ENCODE measurements at places on chromosomes 5 and 9. TPM values are rescaled to one million over a fixed set of nuclear protein-coding genes. Genes with fewer than 3 reads are reported as not detected.

The CHSY3 gene
- total RNA-seq = 6.8 TPM

The CNTRL gene
- 22.0 TPM for total RNA-seq

The PCDHB2 gene
- 0.23 TPM for total RNA-seq

The TRAF2 gene
- total RNA-seq = 21.5 TPM

The FBN2 gene
- total RNA-seq = 57.4 TPM

The ANKRD34B gene
- not detected for total RNA-seq

The SPATA31D4 gene
- not detected for total RNA-seq

The RMI1 gene
- total RNA-seq = 11.4 TPM

- no peak for DNase-seq
These were observed 20.1 kb downstream of the TTC1 start for GRCh38 chr5:160029004-160029403.

- peak; percentile 72 for DNase-seq
These were observed 48.9 kb downstream of the DAB2IP start for GRCh38 chr9:121700165-121700831.

DNA sequence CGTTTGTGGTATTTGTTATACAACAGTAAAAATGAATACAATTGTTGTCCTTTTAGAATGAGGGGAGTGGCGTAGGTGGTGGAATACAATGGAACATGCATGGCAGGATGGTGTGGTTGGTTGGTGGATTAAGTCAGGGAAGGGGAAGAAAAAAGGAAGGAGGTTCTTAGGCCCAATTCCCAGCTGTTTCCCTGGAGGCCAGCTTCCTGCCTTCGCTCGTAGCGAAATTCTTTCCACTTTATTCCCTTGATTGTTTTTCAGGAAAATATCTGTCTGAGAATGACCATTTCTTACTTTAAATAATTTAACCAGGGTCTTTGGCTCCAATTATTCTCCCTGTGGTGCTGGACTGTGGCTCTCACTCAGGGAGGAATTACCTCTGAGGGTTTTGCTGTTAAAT, 24.1 kb upstream of the DMAC1 start:
- DNase-seq = no peak

- DNase-seq = no peak
These were observed 21.9 kb upstream of the NDFIP1 start for GRCh38 chr5:142086679-142087078.

GRCh38 chr5:178490935-178491652, 99.1 kb downstream of the COL23A1 start:
- no peak for DNase-seq

DNA sequence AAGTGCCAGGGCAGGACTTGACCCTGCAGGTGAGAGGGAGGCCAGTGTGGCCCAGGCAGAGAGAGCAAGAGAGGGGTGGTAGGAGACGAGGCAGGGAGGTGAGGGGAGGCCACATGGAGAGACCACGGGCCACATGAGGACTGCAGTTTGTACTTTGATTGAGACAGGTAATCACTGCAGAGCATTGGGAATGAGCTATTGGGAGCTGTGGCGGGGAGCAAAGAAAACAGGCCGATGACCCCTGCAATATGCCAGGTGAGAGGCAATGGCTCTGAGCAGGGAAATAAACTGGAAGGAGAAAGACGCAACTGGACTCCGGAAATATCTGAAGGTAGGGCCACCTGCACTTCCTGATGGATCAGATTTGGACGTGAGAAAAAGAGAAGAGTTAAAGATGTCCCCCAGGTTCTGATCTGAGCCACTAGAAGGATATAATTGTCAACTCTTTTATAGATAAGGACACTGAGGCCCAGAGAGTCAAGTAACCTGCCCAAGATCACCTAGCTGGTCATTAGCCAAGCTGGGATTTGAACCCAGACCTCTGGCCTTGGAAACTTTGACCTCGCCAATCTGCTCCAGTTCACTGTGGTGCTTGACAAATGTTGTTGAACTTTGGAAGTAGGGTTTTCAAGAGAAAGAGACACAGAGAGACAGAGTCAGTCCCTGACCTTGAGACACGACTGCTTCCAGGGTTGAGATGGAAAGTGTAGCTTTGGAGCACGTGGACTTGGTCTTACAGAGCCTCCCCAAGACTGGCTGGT, 42.3 kb downstream of the DUSP1 start:
- DNase-seq = no peak

DNA sequence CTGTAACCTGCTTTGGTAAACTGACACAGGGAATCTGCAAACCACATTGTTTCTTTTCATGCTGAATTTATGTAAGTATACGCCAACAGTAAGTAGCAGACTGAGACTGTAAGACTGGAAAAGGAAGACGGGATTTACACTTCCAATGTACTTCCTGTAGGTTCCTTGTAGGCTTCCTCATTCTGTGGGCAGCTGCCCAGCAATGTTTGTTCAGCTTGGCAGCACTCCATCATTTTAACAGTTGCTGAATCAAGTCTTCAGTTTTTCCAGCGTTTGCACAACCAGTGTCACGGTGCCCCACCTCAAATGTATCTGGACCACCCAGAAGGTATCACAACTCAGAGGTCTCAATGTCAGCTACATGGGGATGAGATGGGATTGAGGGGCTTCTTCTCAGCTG, 232.6 kb downstream of the PRDM9 start:
- DNase-seq = no peak

GRCh38 chr5:112738191-112738560, 491 bp downstream of the APC start:
- no peak for DNase-seq

DNA sequence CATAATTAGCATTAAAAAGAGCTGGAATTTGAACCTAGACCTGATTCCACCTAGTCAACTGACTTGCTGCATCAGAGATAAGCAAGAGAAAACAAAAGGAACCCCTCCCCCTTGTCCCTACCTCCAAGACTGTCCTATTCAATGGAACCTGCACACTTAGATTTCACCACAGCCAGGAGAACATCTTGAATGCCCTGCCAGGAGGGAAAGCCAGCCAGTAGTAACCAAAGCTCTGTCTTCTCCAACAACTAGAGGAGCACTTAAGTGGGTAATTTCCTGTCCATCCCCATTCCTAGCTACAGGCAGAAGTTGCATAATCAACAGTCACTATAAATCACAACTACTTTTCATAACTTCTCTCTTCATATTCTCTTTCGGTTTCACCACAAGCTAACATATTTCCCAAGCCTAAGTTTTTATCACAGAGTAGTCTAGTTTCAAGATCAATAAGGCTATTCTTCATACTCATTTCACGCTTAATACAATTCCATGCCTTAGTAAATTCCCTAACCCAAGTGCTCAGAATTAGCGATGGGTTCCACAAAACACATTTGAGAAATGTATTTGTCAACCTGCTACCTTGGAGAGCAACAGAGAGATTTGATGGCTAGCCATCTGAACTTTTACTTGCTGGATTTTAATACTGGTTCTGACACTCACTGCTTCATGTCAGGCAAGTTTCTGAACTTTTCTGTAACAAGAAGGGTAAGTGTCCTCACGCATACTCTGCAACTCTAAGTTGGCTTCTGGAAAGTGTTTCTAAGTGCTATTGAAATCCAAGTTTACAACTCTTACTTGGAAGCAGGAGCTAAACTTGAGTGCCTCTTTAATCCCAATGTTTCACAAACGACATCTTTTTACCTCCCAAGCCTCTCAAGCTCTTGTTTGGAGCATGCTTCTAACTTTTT, 2.0 kb downstream of the DENND1A start:
- no peak for DNase-seq

GRCh38 chr5:410911-411517, 32.0 kb upstream of the EXOC3 start:
- DNase-seq = no peak

GRCh38 chr9:27414220-27414761, 109.8 kb upstream of the IFNK start:
- no peak for DNase-seq

GRCh38 chr9:91416096-91416712, 7.4 kb downstream of the NFIL3 start:
- peak; percentile 35 for DNase-seq

GRCh38 chr5:93401634-93402213, 179.3 kb downstream of the NR2F1-AS1 start:
- DNase-seq = no peak

DNA sequence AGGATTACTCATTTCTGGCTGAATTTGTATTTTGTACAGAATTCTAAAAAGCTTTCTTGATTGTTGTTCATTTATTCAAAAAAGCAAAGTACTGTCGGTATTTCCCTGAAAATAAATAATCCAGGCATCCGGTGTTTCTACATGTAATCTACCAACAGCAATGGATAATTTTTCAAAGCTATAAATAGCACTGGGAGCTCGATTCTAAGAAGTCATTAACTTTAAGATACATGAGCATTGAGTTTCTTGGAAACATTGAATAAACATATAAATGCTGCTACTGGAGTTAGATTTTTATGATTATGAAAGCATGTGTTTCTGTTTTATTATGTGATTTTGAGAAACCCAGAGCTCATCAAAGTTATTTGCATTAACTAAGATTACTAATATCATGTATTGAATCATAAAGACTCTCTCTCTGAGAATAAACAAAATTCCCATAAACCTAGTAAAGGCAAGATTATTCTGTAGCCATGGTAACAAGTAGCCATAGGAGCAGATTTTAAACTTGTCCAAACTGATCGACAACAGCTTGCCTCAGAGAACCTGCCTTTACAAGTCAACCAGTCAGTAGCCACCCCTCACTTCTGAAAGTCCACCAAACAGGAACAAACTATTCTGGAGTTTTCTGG, 197.0 kb downstream of the DRD1 start:
- no peak for DNase-seq

GRCh38 chr5:67156976-67157583, 39.5 kb downstream of the CD180 start:
- DNase-seq = peak; percentile 37
